ENCODE measurements at places on chromosomes 3 and 15. TPM values are rescaled to one million over a fixed set of nuclear protein-coding genes. Genes with fewer than 3 reads are reported as not detected.
A peak's percentile ranks its signal among the peaks of the same experiment; 100 is the strongest.

The U2SURP gene
- 82.6 TPM for total RNA-seq

The MAGEL2 gene
- 4.1 TPM for total RNA-seq

The ECE2 gene
- total RNA-seq, result not detected

The HYAL1 gene
- 3.3 TPM for total RNA-seq

The RAB11A gene
- total RNA-seq, result 47.0 TPM

The ZBTB47 gene
- total RNA-seq, result 37.3 TPM

- DNase-seq, result no peak
Observed at GRCh38 chr15:97566961-97567360, 393.5 kb upstream of the ARRDC4 start.

DNA sequence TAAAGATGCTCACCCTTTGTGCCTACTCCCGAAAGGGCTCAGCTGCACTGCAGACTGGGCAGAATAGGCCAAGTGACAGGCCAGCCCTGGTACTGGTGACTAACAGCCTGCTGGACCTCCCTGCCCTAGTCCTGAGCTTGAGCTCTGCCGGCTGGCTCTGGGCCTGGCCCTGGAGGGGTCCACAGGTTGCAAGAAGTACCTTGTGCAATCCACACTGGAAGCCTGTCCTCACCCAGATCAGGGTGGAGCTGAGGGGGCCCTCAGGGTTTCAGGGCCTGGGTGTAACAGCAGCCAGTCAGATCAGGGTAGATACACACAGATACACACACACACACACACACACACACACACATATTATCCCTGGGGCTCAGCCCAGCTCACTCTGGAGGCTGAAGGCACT is 27.3 kb upstream of the PLA2G4D start:
- no peak for DNase-seq

DNA sequence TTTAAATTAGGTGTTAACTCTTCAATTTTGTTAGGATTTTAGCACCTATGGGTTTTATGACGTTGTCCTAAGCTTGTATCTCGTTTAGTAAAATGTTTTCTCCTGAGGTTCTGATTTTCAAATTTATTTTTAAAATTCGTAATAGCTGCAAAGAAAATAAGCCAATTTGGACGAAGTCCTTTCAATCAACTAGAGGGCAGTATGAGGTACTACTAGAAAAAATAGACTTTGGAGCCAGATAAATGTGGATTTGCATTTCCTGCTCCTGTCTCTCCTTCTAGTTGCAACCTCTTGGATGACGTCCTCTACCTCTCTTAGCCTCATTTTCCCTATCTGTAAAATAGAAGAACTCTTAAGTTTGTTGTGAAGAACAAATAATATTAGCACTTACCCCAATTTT is 81.1 kb downstream of the SLTM start:
- no peak for DNase-seq

- DNase-seq, result no peak
Observed at GRCh38 chr3:13069495-13069894, 3.7 kb downstream of the IQSEC1 start.

GRCh38 chr15:33968224-33968623 is at the start of gene CHRM5:
Gene CHRM5 (plus strand): TSS chr15:33968497. CDS start chr15:34062718, 94,221 bp downstream.
- DNase-seq, result no peak

GRCh38 chr3:181739628-181740027 is 27.9 kb downstream of the SOX2 start:
- no peak for DNase-seq

- peak; percentile 91 for DNase-seq
Observed at GRCh38 chr15:31365655-31366127, 39.1 kb downstream of the KLF13 start.

DNA sequence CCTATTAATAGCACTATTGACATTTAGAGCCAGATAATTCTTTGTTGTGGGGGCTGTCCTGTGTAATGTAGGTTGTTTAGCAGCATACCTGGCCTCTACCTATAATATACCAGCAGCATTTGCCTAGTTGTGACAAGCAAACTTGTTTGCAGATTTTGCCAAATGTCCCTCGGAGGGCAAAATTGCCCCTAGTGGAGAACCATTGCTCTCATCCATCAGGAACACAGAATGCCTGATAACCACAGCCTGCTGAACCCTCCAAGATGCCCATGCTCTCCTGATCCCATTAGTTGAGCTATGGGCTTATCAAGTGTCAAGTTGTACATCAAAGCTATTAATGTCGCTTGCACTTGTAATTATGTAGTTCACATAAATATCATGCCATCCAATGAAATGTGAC is 15.0 kb upstream of the KBTBD8 start:
- DNase-seq, result no peak

DNA sequence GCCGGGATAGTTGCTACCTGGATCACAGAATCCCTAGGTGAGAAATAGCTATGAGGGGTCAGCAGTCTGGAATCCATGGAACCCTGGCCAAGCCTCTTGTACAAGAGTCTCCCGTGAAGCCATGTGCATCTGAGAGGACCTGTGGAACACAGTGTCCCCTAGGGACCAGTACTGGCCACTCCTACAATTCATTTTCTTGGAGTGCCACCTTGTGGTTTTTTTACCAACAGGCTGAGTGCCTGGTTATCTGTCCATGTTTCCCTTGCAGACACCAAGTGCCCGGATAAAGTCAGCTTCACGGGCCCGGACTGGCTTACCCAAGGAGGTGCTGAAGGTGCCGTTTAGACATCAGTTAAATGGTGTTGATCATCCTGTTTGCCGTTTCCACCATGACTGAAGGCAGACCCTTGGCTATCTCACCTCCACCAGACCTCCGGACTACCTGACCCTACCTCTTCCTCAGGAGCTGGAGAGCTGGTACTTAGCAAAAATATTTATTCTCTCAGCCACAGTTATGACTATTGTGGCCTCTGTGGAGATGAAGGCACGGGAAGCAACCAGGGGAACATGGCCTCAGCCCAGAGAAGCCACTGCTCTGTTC is 93.9 kb downstream of the RBPMS2 start:
- DNase-seq, result no peak

GRCh38 chr3:56593455-56594158 is 36.6 kb downstream of the CCDC66 start:
- no peak for DNase-seq

- DNase-seq, result no peak
Observed at GRCh38 chr15:33738941-33739664, 229.2 kb upstream of the CHRM5 start.

DNA sequence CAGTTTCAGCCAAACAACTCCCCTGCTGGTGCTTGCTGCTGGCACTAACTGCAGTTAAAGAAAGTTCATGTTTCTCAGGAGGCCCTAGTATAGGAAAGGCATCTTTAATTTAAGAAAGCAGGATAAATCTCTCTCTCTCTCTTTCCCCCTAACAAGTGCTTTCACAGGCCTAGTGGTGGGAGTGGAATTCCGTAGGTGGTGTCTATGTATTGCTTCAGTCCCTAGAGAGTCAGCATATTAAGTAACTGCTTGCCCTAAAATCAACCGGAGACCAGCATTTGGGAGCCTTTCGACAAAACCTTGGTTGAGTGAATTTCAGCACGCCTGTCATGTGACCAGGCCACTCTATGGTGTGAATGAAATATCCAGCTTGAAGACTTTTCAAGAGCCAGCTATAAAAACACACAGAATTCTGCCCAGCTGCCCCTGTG is 169.2 kb upstream of the TGFBR2 start:
- DNase-seq, result no peak

- no peak for DNase-seq
Observed at GRCh38 chr3:12353796-12354525, 65.1 kb downstream of the PPARG start.

- no peak for DNase-seq
Observed at GRCh38 chr15:83993591-83993990, 242.0 kb upstream of the GOLGA6L4 start.

DNA sequence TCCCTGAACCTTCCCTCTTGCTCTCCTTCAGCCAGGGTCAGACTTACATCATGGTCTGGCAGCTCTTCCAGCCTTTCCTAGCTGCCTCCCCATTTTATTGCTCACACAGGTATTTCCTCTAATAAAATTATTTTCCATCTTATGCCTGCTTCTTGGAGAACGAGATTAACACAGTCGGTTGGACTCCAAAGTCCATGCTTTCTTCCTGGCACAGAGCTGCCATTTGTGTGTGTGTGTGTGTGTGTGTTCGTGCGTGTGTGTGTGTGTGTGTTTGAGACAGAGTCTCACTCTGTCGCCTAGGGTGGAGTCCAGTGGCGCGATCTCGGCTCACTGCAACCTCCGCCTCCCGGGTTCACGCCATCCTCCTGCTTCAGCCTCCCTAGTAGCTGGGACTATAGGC is 15.5 kb downstream of the FSD2 start:
- no peak for DNase-seq

DNA sequence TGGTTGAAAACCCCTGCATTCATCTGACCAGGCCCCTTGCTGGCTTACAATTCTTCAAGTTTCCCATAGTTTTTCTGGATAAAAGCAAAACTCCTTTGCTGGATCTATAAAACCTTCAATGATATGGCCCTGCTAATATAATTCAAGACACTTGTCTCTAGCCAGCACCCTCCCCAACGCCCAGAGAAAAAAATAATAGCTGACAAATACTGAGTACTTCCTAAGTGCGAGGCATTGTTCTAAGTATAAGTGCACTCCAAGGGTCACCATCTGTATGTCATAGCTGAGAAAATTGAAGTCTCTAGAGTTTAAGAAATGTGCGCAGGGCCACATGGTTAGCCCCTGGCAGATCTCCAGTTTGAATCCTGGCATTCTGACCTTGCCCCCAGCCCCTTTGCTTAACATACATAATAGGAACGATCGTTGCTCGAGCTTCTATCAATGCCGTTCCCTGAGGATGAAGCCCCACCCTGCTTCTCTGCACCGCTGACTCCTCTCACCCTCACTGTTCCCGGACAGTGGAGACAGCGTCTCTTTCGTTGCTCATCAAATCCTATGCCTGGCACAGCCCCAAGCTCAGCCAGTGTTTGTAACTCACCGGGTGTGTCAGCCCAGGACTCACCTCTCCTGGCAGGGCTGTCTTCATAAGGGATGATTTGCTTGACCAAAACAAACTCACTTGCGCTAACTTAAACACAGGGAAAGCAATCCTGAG is 377.1 kb upstream of the PROK2 start:
- peak; percentile 62 for DNase-seq

- no peak for DNase-seq
Observed at GRCh38 chr3:184180165-184180564, 5.5 kb downstream of the AP2M1 start.

- DNase-seq, result no peak
Observed at GRCh38 chr3:157543501-157544035, 40.4 kb upstream of the VEPH1 start.

GRCh38 chr15:56460071-56460470 is 4.9 kb downstream of the MNS1 start:
- no peak for DNase-seq

GRCh38 chr3:157136647-157137387 is 23.1 kb downstream of the CCNL1 start:
- no peak for DNase-seq

GRCh38 chr3:140365872-140366697 is 311.8 kb upstream of the TRIM42 start:
- peak; percentile 50 for DNase-seq

- DNase-seq, result no peak
Observed at GRCh38 chr3:123819949-123820348, 64.2 kb downstream of the MYLK start.

- DNase-seq, result no peak
Observed at GRCh38 chr15:99616773-99617342, 51.1 kb downstream of the MEF2A start.

GRCh38 chr3:42823351-42823750 is 14.1 kb downstream of the ACKR2 start:
- DNase-seq, result no peak

Measured in ovary (tissue), 10 donors.